ENCODE measurements at places on chromosomes 6 and 20.

DNA sequence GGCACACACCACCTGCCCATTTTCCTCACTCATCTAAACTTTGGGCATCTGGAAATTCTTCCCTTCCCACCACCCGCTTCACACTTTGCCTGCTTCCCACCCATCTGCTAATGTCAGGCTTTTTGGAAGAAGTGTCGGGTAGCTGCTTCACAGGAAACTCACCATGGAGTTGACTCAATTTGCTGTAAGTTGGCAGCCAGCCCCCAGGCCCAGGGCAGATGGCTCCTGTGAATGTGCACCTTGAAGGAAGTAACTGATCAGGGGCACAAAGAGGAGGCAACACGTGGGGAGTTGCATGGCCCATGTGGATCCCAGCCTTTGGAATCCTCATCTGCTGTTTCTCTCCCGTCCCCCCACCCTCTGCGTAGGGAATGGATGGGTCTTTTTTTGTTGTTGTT, 87.3 kb downstream of the PPP1R14C start:
- DNase-seq: no peak

DNA sequence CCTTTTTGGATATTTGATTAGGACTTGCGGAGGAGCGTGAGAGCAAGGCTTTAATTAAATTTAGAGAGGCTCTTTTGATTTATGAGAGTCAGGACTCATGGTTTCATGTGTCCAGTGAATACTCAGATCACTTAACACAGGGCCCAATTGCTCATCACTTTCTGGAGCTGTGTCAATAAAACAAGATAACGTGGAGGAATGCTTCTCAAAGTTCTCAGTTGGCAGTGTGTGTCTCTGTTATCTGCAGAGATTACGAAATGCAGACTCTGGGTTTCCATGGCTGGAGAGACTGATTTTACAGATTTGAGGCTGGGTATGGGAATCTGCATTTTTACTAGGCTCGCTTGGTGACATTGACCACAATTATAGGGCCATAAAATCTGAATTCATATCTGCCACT, 335.8 kb upstream of the FLRT3 start:
- no peak for DNase-seq

DNA sequence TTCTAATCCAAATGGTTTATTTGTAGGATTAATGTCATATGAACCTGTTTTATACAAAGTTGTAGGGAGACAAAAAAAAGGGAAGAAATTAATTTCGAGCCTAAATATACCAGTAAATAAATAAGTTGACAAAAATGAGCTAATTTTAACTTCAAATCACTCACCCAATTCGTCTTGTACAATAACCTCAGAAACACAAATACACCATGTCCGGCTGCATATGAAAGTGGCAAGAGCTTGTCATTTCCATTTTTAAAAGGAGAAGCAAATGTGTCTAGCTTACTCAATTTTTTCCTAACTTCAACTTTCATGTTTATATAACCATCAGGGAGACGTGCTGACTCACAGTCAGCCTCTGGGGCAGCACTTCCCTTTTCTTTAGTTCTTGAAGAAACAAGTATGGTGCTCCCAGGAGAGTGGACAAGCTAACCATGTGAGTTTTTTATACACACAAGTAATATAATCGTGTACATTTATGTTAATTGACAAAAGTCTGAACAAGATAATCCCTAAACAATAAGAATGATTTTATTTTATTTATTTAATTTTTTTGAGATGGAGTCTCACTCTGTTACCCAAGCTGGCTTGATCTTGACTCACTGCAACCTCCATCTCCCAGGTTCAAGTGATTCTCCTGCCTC, 55.5 kb upstream of the SGK1 start:
- DNase-seq: peak; percentile 70

- no peak for DNase-seq
These were observed 696 bp downstream of the CALHM5 start for GRCh38 chr6:116512111-116512559.

DNA sequence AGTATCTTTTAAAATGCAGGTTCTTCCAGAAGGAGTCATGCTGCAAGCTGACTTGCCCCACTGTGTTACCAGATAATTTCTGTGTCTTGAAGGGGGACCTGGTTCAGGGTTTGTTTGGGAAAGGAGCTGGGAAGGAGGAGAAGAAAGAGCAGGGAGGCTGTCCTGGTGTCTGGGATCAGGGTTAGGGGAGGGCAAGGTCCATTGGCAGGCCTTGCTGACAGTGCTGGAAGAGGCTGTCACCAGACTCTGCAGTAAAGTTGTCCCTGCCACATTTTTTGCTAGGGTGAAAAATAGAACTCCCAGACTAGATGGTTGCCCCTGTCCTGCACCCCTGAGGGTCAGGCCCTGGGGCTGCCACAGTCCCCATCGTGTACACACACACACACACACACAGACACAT, 14.9 kb downstream of the GLP1R start:
- DNase-seq: no peak
